ENCODE measurements at places on chromosomes 5 and 9.

GRCh38 chr5:116495786-116496357 is 78.8 kb downstream of the SEMA6A start:
- peak; percentile 66 for DNase-seq

- no peak for DNase-seq
Measured at GRCh38 chr9:84374516-84374915, 34.0 kb upstream of the SLC28A3 start.

DNA sequence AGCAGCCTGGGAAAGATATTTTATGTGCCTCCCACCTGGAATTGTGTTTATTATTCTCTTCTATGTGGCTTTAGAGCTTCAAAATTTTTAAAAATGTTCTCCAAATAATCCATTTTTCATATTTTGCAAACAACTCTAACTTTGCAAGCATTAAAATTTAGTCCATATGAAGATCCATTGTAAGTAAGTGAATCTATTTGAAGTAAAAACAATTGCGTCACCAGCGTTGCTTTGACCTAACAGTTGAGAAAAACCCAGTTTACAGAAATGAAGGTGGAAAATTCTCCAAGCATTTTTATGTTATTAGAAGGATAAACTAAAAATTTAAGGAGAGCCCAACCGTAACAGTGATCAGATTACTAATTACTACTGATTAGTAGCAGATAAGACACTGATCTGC is 38.9 kb upstream of the TLX3 start:
- DNase-seq = no peak

- no peak for DNase-seq
Measured at GRCh38 chr9:37284636-37285035, 137.9 kb upstream of the GRHPR start.

- no peak for DNase-seq
Measured at GRCh38 chr9:132283165-132283564, 71.6 kb downstream of the SETX start.

DNA sequence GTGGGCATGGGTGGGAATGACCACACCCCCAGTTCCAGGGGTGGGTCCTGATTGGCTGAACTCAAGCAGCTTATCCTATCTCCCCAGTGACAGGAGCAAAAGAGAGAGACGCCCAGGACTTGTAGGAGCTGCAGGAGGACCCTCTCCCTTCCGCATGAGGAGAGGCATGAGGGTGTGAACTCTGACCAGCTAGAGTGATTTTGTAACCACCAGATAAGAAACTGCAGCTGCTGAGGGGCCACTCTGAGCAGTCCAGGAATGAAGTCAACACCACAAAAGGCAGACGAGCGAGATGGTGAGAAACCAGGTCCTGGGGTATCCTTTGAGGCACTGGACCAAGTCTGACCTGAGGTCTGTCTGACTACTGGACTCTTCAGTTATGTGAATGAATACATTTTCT is 521.9 kb downstream of the BNC2 start:
- DNase-seq = no peak

GRCh38 chr5:115842952-115843351 is 1.2 kb downstream of the AP3S1 start:
- no peak for DNase-seq

- DNase-seq = peak; percentile 68
Measured at GRCh38 chr5:132464156-132464939, 26.2 kb downstream of the IRF1 start.

DNA sequence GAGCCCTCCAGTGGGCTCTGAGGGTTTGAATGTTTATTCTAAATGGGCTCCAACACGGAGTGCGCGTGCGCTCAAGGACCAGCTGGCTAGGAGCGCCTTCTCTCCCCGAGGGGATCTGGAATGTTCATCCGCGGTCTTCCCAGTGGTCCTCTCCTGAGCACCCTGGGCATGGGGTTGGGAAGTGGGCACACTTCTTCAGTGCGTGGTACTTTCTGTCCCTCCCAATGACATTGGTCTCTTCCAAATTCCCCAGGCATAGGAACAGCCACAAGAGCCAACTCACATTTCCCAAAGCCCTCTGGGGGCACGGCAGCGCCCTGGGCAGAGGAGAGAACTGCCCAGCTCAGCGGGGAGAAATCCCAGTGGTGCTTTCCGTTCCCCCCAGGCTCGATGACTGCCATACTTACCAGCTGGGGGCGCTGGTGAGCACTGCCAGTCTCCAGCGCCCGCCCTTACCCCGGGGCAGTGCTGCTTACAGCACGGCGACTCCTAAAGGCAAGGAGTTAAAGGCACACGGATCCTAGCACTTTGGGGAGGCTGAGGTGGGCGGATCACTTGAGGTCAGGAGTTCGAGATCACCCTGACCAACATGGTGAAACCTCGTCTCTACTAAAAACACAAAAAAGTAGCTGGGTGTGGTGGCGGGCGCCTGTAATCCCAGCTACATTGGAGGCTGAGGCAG is 29.9 kb upstream of the OBP2B start:
- peak; percentile 89 for DNase-seq

All from retina (tissue), 1 donor.